ENCODE measurements at places on chromosomes 5 and 9.

- peak; percentile 59 for DNase-seq
Observed at GRCh38 chr5:138077064-138077696, 6.7 kb upstream of the WNT8A start.

GRCh38 chr5:86644843-86645242, 27.1 kb downstream of the COX7C start:
- DNase-seq = no peak

DNA sequence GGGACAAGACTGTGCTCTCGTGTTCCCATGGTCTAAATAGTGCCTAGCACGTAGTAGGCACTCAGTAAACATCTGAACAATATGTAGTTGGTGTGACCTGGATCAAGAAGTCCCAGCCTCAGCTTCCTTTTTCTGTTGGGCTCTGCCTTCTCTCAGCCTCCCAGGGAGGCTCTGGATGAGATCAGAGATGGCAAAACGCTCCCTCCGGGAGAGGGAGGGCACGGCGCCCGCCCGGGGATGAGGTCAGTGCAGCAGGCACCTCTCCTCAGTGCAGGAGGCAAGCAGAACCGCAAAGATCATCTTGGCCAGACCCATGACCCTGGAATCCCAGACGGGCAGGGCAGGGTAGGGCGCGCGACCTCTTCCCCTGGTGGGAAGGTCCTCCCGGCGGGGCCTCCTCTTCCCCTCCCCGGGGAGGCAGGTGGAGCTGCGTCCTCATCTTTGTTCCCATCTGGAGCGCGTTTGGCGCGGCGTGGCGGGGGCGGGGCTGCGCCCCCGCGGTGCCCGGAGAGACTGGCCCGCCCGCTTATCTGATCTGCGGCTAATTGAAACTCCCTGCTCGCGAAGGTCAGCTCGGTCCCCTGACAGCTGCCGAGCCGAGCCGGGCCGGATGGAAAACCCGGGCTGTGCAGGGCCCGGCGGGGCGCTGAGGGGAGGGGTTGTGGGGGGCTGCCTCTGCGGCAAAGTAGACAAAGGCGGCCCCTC, 60.9 kb downstream of the CXXC5 start:
- DNase-seq = no peak

DNA sequence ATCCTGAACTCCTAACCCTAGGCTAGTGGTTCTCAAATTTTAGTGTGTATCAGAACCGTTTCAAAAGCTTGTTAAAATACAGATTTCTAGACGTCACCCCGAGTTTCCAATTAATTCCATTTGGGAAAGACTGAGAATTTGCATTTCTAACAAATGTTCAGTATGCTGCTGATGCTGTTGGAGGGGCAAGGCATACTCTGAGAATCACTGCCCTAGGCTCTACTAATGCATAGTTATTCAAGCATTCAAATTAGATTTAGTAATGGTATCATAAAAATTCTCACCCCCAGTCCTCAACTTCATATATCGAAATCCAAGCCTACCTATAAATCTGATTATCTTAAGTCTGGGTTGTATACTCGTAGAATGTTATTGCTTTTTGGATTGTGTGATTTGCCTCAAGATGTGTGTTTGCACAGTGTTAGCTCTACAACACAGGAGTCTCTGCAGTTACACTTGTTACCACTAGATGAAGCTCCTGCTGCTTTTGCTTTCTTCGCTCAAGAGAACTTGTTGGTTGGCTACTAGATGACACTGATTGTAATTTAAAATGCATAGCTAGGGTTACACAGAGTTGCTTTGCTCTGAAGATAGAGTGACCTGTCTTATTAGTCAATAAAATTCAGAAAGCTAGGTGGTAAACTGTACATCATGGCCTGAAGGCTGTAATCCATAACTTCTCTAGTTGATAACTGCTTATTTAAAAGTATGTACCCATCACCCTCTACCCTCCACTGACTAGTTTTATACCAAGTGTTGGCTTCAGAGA, 7.5 kb upstream of the ERAP2 start:
- no peak for DNase-seq

GRCh38 chr5:107401470-107402122, 269.1 kb downstream of the EFNA5 start:
- no peak for DNase-seq

GRCh38 chr5:55920784-55921183, 69.6 kb downstream of the IL31RA start:
- no peak for DNase-seq

- DNase-seq = no peak
Observed at GRCh38 chr5:173853370-173854131, 34.6 kb upstream of the CPEB4 start.

- no peak for DNase-seq
Observed at GRCh38 chr5:69359699-69360098, 9.6 kb downstream of the AK6 start.

GRCh38 chr5:179554981-179555380, 4.6 kb downstream of the RUFY1 start:
- DNase-seq = no peak

GRCh38 chr5:179439181-179439985, 94.1 kb upstream of the ADAMTS2 start:
- DNase-seq = no peak

GRCh38 chr5:94313696-94314095, 304.7 kb downstream of the KIAA0825 start:
- no peak for DNase-seq

GRCh38 chr5:169997798-169998197, 17.5 kb upstream of the INSYN2B start:
- no peak for DNase-seq

GRCh38 chr5:935510-936084, 42.9 kb downstream of the TRIP13 start:
- no peak for DNase-seq

GRCh38 chr5:124536333-124536732, 210.1 kb downstream of the ZNF608 start:
- DNase-seq = no peak

DNA sequence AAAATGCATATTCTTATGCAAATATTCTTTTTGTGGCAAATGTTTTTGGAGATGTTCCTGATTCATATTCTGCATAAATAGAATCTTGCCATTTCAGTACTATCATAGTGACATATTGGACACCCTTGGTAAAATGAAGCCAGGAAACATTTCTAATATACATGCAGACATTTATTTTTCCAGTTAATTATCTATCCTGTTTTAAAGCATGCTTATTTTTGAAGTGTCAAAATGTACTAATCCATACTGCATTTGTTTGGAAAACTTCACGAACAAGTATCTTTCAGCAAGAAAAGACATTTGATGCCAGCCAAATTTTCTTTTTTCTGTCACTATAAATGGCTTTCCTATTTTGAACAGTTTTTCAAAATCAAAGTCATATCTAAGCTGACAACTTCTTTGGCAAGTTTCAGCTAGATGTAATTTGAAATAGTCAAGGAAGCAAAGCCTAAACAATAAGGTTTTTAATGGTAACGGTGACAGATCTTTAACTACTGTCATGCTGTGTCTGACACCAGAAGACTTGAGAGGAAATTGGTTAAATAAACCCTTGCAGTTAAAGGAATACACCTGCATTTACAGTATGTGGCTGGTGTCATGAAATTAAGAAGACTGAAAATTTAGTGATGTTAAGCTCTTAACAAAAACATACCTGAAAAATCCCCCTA, 284.3 kb downstream of the TLE1 start:
- DNase-seq = no peak

GRCh38 chr9:20659474-20659967, 24.5 kb upstream of the FOCAD start:
- no peak for DNase-seq

DNA sequence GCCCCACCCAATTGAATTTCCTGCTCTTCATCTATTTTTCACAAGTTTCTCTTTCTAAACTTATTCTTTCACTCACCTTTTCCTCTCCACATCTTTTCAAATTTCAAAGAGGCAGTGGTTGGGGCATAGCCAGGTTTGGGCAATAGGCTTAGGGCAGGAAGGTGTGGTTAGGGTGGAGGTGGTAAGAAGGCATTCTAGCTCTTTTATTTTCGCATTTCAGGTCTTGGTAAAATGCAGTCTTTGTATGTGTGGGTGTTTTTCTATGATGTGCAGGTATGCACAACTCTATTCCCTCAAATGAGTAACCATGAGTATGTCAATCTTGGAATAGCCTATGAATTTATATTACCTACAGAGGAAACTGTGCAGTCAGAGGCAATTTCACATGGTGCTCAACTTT, 129.8 kb upstream of the IFNE start:
- DNase-seq = no peak

DNA sequence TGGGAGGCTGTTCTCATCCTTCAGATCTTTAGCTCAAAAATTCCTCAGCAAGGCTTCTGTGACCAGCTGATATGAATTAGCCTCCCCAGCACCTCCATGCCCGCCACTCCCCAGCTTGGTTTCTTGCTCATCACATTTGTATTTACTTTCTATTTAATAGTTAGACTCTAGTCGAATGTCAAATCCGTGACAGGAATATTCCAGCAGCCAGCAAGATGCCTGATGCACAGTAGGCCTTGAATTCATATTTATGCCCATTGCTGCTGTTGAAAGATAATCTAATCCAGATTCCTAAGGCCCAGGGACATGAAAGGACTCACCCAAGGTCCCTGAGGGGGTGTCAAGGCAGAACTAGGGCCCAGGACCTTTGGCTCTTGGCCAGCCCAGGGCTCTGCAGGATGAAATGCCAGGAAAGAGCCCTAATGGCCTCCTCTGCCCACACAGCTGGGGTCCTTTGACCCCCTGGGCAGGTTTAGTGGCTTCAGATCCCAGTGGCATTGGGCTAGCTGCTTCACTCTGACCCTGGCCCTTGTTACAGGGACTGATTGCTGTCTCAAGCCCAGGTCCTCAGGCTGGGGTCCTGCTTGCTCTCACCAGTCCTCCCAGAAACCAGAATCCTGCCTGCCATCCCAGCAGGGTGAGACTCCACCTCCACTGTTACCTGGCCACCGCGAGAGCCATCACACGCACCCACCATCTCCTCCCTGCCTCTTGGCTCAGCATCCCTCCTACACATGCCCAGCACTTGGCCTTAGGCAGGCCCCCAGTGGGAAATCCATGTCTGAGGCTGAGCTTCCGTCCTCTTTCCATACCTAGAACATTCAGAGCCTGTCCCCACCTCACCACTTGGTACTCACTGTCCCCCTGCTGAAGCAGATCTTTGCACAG, 7.3 kb downstream of the CSF1R start:
- no peak for DNase-seq

DNA sequence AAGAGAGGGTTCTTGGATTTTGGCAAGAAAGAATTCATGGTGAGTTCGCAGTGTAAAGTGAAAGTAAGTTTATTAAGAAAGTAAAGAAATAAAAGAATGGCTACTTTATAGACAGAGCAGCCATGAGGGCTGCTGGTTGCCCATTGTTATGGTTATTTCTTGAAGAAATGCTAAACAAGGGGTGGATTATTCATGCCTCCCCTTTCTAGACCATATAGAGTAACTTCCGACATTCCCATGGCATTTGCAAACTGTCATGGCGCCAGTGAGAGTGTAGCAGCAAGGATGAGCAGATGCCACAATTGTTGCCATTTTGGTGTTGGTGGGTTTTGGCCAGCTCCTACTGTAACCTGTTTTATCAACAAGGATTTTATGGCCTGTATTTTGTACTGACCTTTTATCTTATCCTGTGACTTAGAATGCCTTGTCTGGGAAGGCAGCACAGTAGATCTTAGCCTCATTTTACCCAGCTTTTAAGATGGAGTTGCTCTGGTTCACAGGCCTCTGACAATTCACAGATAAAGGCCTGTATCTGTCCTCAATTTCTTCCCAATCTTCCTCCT, 1026.1 kb upstream of the DMAC1 start:
- no peak for DNase-seq

DNA sequence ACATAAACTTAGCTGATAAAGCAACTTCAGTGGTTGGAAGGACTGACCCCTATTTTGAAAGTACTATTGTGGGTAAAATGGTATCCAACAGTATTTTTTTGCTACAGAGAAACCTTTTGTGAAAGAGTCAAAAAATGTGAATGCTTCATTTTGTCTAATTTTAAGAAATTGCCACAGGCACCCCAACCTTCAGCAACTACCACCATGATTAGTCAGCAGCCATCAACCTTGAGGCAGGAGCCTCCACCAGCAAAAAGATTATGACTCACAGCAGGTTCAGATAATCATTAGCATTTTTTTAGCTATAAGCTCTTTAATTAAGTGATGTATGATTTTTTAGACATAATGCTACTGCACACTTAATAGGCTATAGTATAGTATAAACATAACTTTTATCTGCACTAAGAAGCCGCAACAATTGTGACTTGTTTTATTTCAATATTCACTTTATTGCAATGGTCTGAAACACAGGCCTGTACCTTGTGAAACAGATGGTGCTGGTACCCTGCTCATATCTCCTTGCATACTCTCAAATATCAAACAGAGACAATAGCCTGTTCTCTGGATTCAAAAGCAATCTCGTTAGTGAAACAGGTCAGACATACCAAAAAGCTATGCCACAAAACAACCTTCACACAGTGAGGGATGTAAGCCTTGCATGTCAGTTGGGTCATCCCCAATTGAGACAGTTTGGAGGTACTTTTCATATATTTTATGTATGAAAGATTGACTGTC, 261.2 kb upstream of the FAM174A start:
- DNase-seq = no peak

- DNase-seq = no peak
Observed at GRCh38 chr9:14346811-14347405, 33.0 kb upstream of the NFIB start.

GRCh38 chr5:66642538-66642937, 46.3 kb downstream of the MAST4 start:
- no peak for DNase-seq

DNA sequence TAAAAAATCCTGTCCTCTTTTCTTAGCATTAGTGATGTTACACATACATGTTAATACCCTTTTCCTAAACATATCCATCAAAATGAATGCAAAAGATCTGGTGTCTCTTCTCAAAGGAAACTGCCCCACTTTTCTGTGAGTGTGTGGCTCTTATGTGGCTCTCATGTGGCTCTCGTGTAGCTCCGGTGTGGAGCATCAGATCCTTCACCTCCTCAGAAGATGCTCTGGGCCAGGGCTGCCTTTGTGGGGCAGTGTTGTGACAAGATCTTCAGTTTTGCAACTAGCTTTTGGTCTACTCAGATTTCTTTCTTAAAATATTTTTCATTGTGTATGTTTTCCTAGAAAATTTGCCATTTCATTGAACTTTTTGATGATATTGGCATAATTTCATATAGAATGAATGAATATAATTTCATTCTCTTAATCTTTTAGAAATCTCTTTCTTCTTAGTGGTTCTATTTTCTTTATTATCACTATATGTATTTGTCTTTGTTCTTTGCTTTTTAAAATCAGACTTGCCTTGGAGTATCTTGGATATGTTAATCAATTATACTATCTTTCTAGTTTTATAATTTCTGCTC, 19.4 kb downstream of the GARNL3 start:
- no peak for DNase-seq

GRCh38 chr5:122286541-122286940, 25.5 kb upstream of the SNCAIP start:
- no peak for DNase-seq
